ENCODE measurements at places on chromosomes 6 and 20.
A peak's percentile ranks its signal among the peaks of the same experiment; 100 is the strongest.

- no peak for DNase-seq
Observed at GRCh38 chr6:27837625-27838057, 74.6 kb downstream of the OR2B2 start.

DNA sequence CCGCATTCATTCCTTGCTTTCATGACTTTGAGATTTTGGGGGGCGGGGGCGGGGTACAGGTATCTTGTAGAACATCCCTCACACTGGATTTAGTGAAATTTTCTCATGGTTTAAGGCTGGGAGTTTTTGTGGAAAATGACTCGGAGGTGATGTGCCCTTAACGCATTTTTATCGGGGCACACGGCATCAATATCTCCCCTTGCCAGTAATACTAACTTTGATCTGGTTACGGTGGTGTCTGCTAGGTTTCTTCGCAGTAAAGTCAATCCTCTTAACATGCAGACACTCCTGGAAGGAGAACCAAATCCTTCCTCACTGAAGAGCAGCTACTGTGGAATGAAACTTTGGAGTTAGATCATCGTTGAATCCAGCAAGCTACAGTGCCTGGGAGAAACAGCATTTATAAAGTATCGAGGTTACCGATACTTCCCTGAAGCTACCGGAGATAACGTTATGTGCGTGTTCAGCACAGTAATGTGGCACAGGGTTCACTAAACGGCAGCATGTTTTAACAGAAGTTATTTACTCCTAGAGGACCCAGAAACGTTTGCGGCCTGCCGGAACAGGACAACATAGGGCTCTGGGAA is 1.2 kb upstream of the DYNLRB1 start:
- no peak for DNase-seq

GRCh38 chr20:8854571-8854970 is 214.3 kb upstream of the PLCB4 start:
- no peak for DNase-seq

DNA sequence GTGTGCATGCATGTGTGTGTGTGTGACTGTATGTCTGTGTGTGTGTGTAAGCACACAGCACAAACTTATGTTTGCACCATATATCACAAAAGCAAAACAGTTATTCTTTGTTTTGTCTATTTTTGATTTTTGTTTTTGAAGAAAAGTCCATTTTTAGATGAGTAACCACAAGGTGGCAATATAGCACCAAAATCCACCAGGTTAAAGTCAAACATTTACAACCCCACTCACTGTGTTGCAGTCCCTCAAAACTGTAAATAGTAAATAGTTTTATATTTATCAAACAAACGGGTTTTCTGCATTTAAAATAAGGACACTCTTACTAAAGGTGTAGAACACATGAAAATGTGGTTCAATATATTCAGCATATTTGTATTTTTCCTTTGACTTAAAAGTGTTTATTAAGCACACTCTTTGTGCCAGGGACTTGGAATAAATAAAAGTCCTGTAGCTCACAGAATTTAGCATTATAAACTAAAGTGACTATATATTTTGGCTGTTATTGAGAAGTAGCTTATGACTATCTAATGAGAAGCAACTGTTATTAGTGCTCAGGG is 118.5 kb downstream of the GFRAL start:
- no peak for DNase-seq

DNA sequence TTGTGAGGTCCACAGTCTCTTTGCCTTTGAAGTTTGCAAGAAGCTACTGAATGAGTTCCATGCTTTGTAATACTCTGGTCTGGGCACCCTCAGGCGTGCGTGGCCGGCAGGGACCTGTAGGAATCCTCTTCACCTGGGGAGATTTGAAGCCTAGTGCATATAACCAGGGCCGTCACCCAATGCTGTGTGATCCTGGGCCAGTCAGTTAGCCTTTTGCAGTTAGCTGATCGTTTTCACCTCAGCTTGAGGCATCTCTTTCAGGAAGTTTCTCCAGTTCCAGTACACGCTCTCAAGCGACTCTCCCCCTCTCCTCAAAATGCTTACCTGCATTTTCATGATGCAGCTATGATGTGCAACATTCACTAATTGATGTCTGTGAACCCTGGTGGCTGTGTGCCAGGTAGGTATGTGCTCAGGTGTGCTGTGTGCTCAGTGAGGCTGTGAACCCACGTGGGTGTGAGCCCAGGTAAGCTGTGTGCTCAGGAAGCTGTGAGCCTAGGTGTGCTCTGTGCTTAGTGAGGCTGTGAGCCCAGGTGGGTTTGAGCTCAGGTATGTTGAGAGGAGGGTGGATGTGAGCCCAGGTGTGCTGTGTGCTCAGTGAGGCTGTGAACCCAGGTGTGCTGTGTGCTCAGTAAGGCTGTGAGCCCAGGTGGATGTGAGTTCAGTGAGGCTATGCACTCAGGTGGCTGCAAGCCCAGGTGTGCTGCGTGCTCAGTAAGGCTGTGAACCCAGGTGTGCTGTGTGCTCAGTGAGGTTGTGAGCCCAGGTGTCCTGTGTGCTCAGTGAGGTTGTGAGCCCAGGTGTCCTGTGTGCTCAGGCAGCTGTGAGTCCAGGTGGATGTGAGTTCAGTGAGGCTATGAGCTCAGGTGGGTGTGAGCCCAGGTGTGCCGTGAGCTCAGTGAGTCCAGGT is 120.4 kb downstream of the PHACTR3 start:
- peak; percentile 58 for DNase-seq

- no peak for DNase-seq
Observed at GRCh38 chr6:44202972-44203750, 13.6 kb upstream of the MYMX start.

DNA sequence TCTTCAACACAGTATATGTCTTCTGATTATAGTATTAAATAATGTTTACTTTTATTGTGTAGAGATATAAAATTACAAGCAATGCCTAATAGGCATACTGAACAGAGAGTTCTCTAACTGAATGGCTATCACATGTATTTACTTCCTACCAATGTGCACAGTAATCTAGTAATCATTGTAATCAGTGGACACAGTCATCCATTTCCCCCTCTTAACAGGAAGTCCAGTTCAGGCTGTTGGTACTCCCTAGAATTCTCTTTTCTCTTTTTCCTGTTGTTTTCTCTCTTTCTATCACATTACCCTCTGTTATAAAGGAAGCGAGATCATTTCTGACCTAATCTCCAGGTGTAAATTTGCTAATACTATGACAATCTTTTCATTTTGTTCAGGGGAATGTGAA is 172.5 kb downstream of the HTR1B start:
- DNase-seq, result no peak

GRCh38 chr20:49583669-49584417 is 15.9 kb upstream of the PTGIS start:
- peak; percentile 96 for DNase-seq

DNA sequence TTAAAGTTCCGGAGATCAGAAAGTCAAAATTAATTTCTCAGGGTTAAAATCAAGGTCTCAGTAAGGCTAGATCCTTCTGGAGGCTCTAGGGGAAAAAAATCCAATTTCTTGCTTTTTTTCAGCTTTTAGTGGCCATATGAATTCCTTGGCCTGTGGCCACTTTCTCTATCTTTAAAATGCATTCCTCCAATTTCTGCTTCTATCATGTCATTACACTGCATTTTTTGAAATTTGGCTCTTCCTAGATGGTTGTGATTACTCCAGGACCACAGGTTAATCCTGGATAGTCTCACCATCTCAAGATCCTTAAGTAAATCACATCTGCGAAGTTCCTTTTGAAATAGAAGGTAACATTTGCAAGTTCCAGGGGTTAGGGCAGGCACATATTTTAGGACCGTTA is 1294.9 kb upstream of the CITED2 start:
- no peak for DNase-seq

DNA sequence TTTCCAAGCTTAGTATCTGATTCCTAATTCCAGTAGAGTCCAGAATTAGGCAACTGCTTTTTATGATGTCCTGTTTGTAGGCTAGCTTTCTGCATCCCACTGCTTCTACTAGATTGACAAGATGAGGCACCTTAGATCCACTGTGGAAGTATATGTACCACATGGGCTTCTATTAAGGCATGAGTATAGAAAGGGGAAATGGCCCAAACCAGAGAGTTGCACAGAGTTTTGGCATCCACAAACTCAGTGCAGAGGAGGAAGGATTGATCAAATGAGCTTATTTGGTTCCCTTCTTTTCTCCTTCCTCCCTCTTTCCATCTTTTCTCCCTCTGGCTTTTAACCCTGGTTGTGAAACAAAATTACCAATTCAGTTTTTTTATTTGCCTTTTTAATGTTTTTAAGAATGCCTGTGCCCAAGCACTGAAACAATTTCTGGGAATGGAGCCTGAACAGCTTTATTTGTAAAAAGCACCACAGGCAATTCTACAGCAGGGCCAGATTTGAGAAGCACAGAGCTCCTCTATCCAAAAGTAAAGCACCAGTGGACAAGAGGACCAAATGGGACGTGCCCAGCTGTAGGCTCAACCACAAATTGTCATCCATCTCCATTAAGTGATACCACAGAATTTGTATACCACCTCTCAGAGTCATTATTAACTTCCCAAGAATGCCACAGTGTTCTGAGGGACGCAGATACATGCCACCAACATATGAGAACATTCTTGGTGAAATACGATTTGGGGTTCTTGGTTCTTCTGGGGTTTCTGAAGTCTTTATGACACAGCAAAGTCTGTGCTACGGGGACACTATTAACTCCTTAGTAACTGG is 969.1 kb downstream of the KIF16B start:
- DNase-seq, result no peak

- DNase-seq, result no peak
Observed at GRCh38 chr6:134381959-134382358, 64.0 kb upstream of the SGK1 start.

- DNase-seq, result no peak
Observed at GRCh38 chr6:43938178-43939105, 168.4 kb downstream of the VEGFA start.

GRCh38 chr6:106631346-106631745 is 2.0 kb downstream of the QRSL1 start:
- DNase-seq, result no peak

GRCh38 chr6:152356016-152356415 is 281.1 kb downstream of the SYNE1 start:
- no peak for DNase-seq

DNA sequence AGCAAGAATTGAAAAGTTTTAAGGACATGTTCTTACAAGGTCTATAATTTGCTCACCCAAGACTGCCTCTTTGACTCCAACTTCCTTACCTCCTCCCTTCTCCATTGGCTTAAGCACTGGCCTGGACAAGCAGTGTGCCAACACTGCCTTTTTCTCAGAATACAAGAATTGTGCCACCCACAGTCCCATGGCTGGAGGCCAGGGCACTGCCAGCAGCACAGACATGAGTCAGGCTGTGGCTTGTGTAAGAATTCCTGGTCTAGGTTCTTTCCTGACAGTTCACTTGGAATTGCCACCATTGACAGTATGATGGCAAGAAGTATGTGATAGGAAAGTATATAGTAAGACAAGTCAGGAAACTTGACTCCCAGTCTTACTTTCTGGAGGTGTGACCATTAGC is 202.7 kb upstream of the MARCKS start:
- no peak for DNase-seq

DNA sequence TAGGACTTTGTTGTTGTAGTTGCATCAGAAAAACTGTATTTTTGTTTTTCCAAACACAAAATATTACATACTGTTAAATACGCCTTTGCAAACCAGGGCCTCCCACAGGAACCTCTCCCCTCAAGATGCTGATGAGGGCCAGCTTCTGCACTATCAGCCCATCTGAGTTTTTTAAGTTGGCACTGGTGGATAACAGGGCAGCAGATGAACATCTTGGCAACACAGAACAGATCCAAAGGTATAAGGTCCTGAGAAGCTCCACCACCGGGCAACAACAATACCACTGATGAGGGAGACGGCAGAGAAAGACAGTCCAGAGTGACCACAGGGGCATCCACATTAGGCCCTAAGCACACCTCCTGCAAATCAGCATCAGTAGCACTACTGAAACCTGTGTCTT is 177.7 kb downstream of the DLL1 start:
- DNase-seq, result no peak

DNA sequence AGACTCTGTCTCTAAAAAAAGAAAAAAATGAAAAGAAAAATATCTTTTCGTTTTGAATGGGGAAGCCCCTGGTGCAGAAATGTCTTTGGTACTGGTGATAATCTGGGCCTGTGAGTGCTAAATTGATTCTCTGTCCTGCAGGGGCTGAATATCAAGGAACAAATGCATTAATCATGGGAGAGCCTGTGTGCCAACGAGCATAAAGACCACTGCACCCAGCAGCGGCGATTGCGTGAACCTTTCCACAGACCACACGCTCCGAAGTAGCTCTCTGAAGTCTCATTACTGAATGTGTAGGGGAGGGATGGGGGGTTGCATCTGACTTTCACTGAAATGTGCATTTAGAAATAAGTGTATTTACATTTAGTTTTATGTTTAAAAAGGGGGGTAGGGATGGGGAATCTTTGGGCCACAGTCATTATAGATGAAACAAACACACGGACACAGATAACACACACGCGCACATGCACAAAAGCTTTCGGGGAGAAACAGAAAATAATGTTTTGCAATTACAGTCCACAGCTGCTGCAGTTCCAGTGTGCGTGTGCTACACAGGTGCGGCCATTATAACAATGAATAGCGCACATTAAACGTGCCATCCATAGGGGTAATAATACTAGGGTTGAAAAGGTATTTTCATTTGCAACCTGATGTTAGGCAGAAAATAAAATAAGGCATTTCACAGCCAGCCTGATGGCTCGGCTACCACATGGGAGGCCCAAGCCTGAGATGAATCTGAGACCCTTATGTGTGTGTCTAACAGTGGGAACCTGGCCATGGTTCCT is 154.0 kb downstream of the MBOAT1 start:
- no peak for DNase-seq

- no peak for DNase-seq
Observed at GRCh38 chr6:163390770-163391169, 23.7 kb upstream of the QKI start.

DNA sequence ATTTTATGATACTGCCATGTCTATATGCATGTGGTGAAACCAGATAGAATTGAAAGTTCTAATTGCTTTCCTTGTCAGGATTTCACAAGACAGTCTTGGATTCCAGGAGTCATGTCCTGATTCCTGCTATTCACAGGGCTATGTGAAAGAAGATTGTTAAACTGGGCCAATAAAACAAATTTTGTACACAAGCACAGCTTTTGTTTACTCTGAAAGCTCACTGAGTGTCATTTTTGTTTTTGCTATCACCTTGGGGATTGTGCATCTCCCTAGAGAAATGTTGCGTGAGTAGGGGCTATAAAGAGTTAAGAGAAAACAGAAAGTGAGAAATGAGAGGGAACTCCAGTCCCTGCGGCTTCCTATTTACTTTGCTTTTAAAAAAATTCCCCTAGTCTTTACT is 627.5 kb downstream of the PKHD1 start:
- DNase-seq, result no peak

All from vagina (tissue), 2 donors.